NCI-H1417 (cell line): ENCODE measurements at places on chromosomes 12 and 14.
A peak's percentile ranks its signal among the peaks of the same experiment; 100 is the strongest.

DNA sequence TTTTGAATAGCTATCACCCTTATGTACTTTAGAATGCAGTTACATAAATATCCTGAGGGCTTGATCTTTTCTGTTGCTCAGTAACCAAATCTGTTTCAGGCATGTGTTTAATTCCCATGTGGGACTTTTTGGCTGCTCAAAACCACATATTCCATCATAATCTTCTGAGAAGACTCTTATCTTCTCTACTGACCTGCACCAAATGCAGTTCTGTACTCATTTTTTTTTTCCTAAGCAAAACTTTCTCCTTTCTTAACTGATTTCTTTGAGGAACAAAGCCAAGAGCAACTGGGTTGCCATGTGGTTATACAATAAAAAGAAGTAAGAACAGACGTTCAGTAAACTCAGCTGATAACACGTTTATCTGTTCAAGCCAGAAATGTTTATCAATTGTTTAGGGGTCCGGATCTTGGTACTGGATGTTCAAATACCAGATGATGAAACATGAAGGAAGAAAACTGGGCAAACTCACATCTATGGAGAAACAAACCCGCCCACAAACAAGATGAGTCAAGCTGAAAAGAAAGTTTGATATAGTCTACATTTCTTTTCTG lies 50.1 kb downstream of the TMEM132C start:
- DNase-seq, result no peak

DNA sequence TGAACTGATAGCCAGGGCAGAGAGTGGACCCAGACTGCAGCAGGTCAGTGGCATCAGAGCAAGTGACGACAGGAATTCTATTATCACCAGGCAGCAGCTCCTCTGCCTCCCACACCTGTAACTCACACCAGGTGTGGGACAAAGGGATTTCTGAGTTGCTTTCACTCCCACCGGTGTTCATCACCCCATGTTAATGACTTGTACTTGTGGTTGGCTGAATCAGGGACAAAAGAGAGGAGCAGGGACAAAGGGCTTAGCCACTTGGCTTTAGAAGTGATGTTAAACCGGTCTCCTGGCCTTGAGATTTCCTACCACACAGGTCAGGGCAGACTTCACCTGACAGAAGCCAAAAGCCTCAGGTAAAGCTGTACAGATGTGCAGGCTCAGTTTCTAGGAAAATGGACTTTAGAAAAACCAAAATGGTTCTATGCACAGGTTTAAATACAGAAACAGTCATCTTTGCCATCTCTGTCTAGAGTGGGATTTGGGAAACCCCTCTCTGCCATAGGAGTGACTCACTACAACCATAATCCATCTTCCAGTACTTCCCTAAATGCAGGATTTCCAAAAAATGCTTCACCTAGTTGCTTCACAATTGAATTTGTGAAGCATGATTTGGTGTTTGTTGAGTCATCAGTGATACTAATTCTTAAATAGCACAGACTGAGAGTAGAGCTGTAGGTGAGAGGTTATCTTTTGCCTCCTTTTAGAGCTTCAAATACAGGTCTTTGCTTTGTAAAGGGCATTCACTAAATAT lies 158.5 kb downstream of the PRKCH start:
- peak; percentile 37 for DNase-seq

GRCh38 chr12:110010853-110011723 lies 11.9 kb downstream of the ANKRD13A start:
- DNase-seq, result no peak

- peak; percentile 21 for DNase-seq
Observed at GRCh38 chr14:63922696-63923421, 70.1 kb downstream of the SYNE2 start.

- DNase-seq, result no peak
Observed at GRCh38 chr12:19848421-19848820, 409.1 kb downstream of the AEBP2 start.

DNA sequence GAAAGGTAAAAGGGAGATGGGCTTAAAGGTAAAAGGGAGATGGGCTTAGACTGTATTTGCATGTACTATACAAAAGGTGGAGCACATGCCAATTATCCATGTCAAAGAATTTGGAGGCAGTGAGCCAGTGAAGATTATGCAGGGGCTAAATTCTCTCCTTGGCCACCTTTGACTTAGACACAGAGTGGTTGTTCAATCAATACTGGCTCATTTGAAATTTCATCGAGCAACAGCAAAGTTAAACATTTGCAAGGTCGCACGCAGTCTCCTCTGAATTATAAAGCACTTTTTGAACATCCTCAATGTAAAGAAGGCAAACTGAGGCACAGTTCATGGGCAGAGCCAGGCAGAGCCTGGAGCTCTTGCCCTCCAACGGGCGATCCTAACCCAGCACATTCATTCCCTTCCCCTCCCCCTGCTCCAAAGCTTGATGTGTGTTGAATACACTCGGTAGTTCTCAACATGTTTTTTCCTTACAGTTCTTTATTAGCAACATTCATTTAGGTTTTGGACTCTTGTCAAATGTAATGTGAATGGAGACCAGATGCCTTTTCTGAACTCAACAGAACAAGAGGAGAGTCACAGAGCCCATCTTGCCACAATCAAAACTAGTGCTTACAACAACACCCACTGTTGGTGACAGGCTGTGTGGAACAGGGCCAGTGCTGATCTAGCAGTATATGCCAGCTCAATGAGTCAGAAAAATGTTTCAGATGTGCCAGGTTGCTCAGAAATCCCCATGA lies 169.7 kb upstream of the G2E3 start:
- no peak for DNase-seq

DNA sequence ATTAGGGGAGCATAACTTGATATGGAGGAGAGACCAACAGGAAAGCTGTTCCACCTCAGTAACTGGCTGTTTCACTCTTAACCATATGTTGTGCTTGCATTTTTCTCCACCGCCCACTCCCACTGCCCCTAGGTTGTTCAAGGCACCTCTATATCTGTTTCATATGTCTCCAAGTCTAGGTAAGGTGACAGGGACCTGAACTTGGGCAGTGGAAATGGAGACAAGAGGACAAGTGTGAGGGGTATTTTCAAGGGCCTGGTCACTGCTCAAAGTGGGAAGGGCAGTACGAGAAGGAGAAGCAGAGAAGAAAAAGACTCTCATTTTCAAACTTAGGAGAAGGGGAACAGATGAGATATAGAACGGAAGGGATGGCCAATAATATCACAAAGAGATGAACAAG lies 3.1 kb downstream of the SLC38A1 start:
- no peak for DNase-seq

DNA sequence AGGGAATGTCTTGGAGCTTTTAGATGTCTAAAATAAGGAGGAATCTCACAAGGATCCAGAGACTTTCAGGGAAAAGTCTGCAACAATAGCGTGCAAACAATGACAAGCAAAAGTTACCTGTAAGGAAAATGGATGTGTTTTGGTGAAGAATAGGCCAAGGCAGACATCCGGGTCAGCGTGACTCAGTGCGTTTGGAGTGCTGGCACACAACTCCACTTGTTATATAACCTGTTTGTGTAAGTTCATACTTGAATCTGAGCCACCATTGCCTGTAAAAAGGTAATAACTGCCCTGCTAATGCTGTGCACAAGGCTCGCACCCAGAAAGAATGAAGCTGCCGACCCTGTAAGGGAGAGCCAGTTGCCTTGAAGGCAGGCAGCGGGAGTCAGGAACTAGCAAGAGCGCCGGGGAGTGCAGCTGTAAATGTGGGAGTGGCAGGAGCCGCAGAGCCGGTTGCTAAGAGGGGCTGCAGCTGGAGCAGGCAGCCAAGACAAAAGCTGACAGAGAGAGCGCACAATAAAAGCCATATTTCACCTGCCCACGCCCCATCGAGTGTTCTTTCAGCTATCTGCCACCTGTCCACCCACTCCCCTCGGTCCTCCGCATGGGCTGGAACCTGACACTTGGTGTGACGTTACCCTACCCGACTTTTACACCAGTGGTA lies 638.5 kb upstream of the MIS18BP1 start:
- peak; percentile 96 for DNase-seq

DNA sequence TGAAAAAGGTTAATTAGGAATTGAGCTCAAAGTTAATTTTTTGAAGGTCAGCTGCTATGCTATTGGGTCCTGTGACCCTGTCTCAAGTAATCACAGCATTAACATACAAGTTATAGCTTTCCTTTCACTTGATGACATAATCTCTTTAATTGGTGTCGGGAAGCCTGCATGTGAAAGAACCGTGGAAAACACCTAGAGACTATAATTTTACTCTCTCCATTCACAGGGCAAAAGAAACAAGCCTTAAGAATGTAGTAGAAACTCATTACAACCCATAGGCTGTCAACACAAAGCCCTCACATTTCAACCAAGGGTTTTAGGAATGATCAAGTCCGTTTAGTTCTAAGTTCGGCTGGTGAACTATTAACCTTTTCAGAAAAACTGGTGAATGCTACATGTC lies 104.4 kb downstream of the PPM1A start:
- no peak for DNase-seq

GRCh38 chr12:105220150-105220928 lies 15.6 kb downstream of the APPL2 start:
- no peak for DNase-seq

DNA sequence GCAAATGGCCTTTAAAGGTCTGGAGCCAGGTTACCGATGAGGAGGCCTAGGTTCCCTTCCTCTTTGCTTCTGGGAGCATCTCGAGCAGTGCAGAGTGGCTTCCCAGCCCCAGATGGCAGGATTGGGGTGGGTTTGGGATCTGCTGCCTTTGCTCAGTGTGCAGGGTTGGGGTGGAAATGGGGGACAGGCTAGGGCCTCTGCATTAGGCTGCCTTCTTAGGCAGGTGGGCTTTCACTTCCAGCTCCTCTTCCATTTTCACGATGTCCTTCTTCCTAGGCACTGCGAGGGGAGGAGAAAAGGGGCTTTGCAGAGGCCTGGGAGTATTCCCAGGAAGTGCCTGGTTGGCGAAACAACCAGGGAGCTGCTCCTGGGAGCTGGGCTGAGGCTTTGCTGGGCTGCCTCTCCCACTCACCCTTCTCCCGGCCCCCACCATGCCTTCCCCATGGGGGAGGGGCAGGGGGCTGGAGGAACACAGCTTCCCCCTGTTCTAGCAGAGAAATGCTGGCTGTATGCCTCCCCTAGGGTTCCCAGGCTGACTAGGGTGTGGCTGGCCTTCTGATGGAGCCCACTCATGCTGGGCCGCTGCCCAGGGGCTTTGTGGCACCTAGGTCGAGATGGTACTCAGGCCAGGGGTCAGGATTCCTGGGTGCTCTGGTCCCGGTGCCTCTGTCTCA lies 2.4 kb downstream of the NR4A1 start:
- DNase-seq, result no peak

GRCh38 chr14:59207506-59207933 lies 19.1 kb downstream of the DAAM1 start:
- DNase-seq, result no peak

GRCh38 chr14:79473651-79474050 lies 737.7 kb downstream of the DIO2 start:
- DNase-seq, result no peak

GRCh38 chr14:101010293-101010692 lies 106.8 kb upstream of the RTL1 start:
- DNase-seq, result no peak

- DNase-seq, result no peak
Observed at GRCh38 chr12:44689587-44689986, 186.5 kb downstream of the NELL2 start.

DNA sequence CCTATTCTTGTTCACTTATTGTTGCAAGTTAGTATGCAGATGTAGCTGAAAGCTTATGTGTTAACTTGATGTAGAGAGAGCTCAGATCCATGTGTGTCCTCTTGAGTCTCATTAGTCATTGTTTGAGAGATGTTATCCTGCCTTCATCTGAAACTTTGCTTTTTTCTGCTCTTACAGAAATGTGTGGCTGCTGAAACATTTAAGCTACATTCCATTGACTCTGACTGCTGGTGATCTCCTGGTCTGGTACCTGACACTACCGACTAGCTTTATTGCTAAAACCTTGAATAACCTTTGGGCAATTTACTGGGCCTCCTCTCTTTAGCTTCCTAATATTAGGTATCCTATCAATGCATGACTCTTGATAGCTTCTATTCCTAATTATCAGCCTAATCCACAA lies 705.6 kb upstream of the FOXG1 start:
- DNase-seq, result no peak

GRCh38 chr14:85587151-85587711 lies 57.3 kb downstream of the FLRT2 start:
- DNase-seq, result no peak

DNA sequence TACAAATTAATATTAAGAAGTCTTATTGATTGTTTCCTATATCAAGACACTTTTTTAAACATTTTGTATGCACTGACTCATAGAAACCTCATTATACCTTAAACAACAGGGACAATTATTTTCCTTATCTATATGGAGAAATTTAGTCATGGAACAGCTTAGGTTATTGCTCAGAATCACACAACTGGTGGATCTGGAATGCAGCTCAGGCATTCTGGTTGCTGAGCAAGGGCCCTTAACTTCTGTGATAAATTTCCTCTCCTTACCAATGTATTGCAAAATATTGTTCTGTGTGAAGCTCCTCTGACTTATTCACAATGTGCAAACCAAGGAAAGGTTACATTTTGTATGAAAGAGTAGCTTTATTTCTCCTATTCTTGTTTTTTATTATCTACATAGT lies 817.8 kb downstream of the LRFN5 start:
- no peak for DNase-seq

- DNase-seq, result no peak
Observed at GRCh38 chr12:15752785-15753184, 36.4 kb downstream of the EPS8 start.

- DNase-seq, result no peak
Observed at GRCh38 chr14:51939755-51940301, 49.5 kb upstream of the RTRAF start.

DNA sequence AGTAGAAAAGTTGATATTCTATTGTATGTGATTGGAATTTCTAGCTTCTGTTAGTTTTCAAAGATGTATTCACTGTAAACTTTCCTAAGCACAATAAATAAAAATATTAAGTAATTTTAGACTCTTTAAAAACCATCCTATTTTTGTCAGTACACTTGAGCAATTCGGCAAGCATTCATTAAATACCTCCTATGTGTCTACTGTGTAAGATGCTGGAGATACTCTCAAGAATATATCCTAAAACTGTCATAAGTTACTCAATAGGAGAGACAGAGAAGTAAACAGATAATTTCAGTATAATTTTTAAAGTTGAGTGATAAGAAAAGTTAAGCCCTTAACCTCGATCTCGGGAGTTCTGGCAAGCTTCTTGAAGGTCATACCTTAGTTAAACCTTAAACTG lies 46.1 kb downstream of the FANCM start:
- no peak for DNase-seq

DNA sequence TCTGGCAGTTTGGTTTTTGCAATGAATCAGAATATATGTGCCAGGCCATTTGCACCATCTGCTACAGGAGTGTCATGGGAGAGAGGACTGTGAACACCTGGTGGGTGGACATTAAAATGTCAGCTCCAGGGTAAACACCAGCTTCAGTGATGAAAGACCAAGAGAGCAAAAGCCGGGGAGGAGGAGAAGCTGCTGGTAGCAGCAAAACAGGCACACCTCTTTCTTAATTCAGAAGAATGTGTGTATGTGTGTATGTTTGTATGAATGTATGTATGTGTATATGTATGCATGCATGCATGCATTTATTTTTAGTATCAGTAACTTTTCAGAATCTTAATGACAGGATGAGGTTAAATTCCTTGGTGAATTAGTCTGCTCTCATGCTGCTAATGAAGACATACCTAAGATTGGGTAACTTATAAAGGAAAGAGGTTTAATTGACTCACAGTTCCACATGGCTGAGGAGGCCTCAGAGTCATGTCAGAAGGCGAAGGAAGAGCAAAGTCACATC lies 357.4 kb upstream of the PRICKLE1 start:
- no peak for DNase-seq

- no peak for DNase-seq
Observed at GRCh38 chr12:11780521-11781101, 131.1 kb downstream of the ETV6 start.
